Stimulated activated CD4-positive, alpha-beta T cell treated with anti-CD3 and anti-CD28 coated beads, TNF-alpha, amount 100 ng/mL, for 1 hour (primary cell): ENCODE measurements at places on chromosomes 4 and X.

- no peak for DNase-seq
Observed at GRCh38 chr4:532588-533317, 33.7 kb downstream of the PIGG start.

GRCh38 chr4:5884796-5885195, 8.1 kb downstream of the CRMP1 start:
- DNase-seq: no peak

DNA sequence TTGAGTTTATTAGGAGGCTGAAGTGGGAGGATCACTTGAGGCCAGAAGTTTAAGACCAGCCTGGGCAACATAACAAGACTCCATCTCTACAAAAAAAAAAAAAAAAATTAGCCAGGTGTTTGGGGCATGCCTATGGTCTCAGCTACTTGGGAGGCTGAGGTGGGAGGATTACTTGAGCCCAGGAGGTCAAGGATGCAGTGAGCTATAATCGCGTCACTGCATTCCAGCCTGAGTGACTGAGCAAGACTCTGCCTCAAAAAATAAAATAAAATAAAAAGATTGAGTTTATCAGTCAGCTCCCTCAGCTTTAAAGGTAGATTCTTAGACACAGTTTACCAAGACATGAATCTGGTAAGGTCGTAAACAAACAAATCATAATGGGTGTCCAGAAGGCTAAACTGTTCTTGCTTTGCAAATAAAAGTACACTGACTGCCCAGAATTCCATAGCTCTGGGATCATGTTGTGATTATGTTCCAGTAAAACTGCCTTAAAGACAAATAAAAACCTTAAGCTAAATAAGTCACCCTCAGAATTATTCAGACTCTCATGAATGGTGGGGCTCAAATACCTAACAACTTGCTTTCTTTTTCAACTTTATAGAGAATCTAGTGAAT, 18.7 kb downstream of the APOO start:
- DNase-seq: no peak

- DNase-seq: no peak
Observed at GRCh38 chrX:119410027-119410819, 11.1 kb downstream of the SLC25A43 start.

DNA sequence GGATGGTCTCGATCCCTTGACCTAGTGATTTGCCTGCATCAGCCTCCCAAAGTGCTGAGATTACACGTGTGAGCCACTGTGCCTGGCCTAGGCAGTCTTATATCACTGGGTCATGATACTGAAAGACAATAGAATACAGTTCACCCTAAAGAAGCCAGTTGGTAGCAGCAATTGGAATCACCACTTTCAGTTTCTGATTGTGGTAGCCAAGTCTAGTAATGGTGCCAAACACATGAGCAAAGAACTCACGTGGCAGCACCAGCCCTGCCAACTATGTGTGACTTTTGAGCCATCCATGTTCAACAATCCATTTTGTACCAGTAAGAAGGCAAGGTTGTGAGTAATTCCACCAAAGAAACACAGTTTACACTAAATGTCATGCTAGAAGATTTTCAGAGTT, 548.4 kb downstream of the KLHL13 start:
- no peak for DNase-seq

DNA sequence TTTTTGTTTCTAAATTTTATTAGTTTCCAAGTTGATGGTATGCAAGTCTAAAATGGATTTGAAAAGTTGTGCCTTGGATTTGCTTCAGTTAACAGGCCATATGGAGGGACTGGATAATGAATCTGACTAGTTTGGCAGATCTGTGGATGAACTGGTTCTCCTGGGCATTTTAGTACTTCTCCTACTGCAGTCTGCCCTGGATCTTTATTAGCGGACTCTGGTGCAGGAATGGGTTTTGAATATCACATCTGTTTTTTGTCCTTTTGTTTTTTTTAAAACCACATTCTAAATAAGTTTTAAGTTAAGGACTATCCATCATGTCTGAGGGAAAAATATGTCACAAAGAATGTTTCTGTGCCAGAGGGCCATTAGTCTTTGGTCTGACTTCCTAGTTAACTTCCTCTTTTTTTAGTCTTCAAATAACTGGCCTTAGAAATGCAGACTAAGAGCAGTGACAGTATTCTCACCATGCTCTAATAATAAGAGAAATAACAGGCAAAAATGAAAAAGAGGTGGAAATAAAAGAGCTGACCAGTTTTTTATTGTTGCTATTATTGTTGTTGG, 13.9 kb upstream of the DCK start:
- no peak for DNase-seq

DNA sequence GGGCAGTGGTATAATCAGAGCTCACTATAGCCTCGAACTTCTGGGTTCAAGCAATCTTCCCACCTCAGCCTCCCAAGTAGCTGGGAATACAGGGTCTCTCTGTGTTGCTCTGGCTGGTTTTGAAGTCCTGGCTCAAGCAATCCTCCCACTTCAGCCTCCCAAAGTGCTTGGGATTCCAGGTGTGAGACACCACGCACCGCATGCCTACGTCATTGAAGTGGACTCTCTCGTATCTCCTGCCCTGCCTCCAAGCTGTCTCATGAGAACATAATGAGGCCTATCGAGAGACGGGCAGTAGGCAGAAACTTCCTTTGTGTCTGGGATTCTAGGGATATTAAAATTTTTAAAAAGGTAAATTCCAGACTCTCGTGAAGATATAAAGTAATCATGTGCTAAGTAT, 65.0 kb upstream of the NLGN4X start:
- DNase-seq: no peak

DNA sequence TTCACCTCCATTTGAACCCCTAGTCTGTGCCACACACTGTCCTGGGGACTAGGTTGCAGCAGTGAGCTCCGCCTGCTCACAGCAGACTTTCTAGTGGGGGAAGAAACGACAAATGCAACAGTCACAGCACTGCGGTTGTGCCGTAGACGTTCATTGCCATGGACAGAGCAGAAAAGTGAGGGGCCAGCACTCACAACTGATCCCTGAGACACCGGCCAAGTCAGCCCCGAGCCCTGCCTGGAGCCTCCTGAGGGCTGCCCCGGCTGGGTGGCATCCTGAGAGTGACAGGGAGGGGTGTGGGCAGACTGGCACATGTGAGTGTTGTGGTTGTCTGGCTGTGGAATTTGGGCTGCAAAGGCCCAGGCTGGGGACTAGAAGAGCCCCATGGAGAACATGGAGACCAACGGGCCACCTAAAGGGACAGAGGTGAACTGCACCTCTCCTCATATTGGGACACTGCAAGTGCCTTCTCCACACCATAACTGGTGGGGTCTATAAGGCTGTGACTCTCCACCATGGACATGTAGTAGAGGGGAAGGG, 4.6 kb downstream of the DUSP9 start:
- DNase-seq: no peak

GRCh38 chr4:182391111-182391684, 148.0 kb downstream of the TENM3 start:
- DNase-seq: no peak

DNA sequence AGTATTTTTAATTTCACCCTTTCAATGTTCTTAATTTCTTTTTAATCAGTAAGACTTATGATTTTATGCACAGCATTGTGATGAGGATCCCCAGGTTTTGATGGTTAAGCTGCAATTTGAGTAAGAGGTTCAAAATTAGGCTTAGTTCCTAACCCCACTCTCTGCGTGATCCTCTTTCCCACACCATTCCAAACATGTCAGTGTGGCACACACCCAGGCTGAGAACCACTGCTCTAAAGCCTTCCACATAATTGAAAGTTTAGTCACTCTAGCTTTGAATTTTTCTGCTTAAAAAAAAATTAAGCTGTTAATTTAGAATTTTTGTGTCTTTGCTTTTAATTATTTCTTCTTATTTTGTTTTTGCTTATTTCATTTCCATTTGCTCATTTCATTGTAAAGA, 68.8 kb upstream of the SLC7A11 start:
- no peak for DNase-seq

GRCh38 chrX:154458954-154459778, 1.1 kb downstream of the PLXNA3 start:
- no peak for DNase-seq

- no peak for DNase-seq
Observed at GRCh38 chr4:123488916-123489315, 92.3 kb downstream of the SPRY1 start.

GRCh38 chr4:154720618-154721267, 23.1 kb upstream of the LRAT start:
- no peak for DNase-seq

DNA sequence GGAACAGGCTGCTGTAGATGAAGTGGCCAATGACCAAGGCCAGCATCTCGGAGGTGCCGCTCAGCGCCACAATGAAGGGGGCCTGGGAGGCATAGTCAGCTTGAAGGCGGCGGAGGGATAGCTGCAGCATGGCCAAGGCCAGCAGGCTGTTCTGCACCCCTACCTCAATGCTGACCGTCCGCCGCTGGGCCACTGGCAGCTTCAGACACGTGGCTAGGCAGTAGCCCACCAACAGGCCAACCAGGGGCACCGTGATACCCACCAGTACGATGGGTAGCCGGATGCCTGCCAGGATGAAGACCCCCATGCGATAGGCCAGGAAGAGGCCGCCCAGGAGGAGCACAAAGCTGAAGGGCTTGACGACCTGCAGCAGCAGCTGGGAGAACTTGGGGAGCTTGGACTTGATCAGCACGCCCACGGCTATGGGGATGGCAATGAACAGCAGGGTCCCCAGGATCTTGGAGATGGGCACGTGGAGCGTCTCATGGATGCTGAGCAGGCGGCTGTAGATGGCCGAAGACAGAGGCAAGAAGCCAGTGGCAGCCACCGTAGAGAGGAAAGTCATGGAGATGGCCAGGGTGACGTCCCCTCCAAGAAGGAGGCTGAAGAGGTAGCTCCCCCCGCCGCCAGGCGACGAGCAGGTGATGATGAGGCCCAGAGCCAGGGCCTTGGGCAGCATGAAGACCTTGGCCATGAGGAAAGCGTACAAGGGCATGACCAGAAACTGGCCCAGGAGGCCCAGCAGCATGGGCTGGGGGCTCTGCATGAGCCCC, 1.3 kb upstream of the UBL4A start:
- DNase-seq: no peak

- DNase-seq: no peak
Observed at GRCh38 chr4:26736621-26737020, 124.0 kb upstream of the STIM2 start.

DNA sequence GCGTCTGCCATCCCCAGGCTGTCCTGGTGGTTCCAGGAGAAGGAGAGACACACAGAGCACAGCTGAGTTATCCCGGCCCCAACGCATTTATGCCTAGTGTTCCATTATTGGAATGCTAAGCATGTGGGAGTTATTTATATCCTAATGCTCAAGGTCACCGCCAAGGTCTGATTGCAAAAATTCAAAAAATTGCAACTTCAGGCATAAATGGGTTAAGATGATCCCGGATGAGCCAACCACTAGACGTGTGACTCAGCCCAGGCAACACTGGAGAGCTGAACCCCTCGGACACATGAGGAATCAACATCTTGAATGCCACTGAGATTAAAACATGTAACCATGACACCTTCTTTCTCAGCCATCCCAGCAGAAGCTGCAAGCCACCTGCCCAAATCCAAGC, 3.8 kb upstream of the ZCCHC4 start:
- no peak for DNase-seq

DNA sequence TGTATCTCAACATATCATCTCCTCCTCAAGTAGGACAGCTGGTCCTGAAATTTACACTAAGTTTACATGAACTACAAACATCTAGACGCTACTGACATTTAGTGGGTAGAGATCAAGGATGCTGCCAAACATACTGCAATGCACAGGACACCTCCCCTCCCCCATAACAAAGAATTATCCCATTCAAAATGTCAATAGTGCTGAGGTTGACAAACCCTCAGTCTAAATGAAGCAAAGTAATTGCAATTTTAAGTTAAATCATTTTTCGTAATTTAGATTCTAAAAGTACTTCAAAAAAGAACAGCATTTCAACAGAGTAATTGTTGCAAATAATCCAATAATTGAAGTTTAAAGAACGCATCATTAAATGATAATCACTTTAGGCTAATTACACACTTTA, 1.2 kb downstream of the PRMT9 start:
- DNase-seq: no peak

DNA sequence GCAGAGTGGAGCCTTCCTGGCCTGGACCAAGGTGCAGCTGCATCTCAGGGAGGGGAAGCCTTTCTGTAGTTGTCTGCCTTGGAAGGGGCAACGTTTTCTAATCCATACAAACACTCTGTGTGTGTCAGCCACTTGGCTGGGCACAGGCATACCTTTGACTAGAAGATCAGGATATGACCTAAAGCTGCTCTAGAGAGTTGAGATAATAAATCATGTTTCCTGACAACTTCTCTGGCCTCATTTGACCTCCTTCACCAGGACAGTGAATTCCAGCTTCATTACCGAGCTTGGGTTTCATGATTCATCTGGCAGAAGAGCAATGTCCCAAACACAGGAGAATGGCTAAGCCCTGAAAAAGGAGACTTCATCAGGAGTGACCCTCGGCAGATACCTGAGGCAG, 89.6 kb upstream of the KIT start:
- no peak for DNase-seq

DNA sequence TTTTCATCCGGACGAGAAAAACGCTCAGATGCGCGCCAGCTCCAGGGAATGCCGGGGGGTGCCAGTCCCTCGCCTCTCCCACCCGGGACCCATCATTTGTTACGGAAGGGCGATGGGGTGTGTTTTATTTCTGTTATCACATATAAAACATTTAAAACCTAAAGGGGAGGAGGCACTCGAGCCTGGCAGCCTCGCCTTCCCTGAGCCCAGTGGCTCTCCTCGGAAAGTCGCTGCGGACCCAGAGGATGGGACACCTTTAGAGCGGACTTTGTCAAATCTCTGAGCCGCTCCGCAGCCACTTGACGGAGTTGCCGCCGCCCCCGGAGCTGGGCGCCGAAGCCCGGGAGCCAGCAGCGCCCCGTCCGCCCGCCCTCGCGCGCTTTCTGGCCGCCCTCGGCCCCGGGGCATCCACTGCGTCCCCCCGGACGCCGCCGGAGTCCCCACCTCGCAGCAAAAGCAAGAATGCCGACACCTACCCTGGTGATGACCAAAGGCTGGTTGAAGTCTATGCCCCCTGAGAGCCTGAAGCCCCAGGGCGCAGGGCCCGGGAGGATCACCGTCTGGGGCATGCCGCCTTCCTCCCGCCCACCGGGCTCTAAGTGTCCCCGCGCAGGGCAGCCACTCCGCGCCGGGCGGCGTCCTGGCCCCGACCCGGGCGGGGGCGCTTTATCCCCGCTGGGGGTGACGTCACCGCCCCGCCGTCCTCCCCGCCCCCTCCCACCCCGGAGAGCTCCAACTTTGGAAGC, at the start of gene PDLIM3:
TSS of gene PDLIM3 (minus strand) at position 642 of the 746 bp plus-strand sequence. CDS start at position 569, 73 bp downstream.
- DNase-seq: no peak

DNA sequence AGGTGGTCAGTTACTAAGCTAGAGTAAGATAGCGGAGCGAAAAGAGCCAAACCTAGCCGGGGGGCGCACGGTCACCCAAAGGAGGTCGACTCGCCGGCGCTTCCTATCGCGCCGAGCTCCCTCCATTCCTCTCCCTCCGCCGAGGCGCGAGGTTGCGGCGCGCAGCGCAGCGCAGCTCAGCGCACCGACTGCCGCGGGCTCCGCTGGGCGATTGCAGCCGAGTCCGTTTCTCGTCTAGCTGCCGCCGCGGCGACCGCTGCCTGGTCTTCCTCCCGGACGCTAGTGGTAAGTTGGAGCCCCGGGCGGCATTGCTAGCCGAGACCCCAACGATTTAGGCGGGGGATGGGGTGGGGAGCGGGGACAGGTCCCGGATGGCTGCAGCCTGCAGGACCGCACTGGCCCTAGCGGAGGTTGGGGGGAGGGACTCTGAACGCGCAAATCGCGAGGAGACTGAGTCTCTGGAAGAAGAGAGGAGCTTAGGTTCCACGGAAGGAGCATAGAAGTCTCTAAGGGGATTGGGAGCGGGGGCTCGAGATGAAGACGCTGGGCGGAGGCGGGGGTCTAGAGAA, 573 bp downstream of the HTR2C start:
- DNase-seq: no peak

GRCh38 chr4:16864199-16864598, 34.2 kb downstream of the LDB2 start:
- DNase-seq: no peak

GRCh38 chr4:140854168-140854567, 98.0 kb upstream of the TBC1D9 start:
- no peak for DNase-seq
